Karpas-422 (cell line): ENCODE measurements at places on chromosomes 2 and 18. TPM values are rescaled to one million over a fixed set of nuclear protein-coding genes. Genes with fewer than 3 reads are reported as not detected.

DNA sequence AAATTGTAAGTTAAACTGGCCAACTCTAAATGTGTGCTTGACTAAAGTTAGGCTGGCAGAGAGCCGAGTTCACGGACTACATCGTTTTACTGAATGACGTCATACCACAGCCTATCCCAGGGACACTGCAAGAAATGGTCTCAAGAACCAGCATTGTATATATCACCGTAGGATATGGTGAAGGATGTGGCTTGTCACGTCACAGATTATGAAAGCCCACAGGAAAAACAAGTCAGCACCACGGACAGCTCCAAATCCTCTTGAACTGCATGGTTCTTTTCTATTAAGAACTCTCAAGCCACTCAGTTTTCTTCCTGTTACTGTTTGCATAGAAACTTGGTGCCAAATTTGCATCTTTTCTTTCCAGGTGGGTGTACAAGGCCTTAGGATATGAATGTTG lies 85.1 kb upstream of the ACAA2 start:
- H3K27ac ChIP-seq = no peak overlapping the region
- no peaks in the 10 kb centered on the region for H3K4me1 ChIP-seq
- no peak overlapping the region for H3K4me3 ChIP-seq
- no peaks in the 10 kb centered on the region for H3K27me3 ChIP-seq
- H3K36me3 ChIP-seq = no peaks in the 10 kb centered on the region

DNA sequence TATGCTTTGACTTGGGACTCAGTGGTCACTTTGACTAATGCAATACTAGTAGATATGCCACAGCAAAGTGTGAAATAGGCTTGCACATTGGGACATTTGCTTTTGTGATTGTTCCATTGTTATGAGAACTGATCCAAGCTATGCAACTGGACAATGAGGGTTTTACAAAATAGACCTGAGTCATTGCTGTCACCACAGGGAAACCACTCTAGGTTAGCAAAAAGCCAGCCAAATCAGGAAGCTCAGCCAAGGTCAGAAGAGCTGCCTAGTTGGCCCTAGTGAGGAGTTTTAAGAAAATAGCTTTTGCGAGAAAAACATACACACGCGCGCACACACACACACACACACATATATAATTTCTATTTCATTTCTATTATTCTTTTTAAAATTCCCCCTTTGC lies 452.4 kb upstream of the CDH7 start:
- no peak overlapping the region for H3K4me3 ChIP-seq
- H3K4me1 ChIP-seq = no peaks in the 10 kb centered on the region
- H3K36me3 ChIP-seq = no peaks in the 10 kb centered on the region
- no peaks in the 10 kb centered on the region for H3K27me3 ChIP-seq

DNA sequence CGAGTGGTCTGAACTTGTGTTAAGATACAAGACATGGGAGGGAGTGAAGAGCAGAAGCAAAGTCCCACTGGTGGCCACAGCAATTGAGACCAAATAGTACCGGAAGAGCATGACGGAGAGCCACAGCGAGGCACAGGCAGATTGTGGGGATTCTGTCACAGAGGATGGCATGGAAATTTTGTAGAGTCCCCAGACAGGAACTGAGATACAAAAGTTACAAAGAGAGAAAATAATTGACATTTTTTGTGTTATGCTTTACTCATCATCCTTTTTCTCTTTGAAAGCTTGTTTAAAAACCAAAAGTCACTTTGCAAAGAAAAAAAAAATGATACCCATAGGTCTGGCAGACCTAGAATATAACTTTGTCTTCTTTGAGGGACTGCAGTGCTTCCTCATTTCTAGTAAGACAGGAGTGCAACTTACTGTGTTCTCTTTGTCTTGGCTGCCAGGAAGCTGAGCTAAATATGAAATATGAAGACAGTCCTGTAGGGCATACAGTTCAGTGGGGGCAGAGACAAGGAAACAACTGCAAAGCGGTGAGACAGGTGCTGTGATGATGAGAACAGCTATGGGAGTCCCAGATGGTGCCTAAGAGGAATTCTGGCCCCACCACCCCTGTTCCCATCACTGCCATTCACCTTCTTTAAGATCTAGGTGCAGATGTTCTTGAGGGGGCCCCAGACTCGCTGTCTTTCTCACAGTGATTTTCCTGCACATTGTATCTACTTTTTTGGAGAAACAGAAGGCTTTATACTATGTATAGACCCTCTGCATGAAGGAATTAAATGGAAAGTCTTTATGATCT lies 5.2 kb downstream of the ARHGAP25 start:
- H3K27me3 ChIP-seq = no peaks in the 10 kb centered on the region
- peaks cover 40% of the 10 kb centered on the region for H3K36me3 ChIP-seq
- H3K27ac ChIP-seq = peak overlapping the region; percentile 96
- peak overlapping the region; percentile 83 for H3K4me3 ChIP-seq
- DNase-seq = peak; percentile 81
- peaks cover 88% of the 10 kb centered on the region for H3K4me1 ChIP-seq

GRCh38 chr2:1622521-1623200 lies 121.7 kb downstream of the PXDN start:
- DNase-seq = no peak
- no peaks in the 10 kb centered on the region for H3K36me3 ChIP-seq
- H3K27ac ChIP-seq = no peak overlapping the region
- no peaks in the 10 kb centered on the region for H3K27me3 ChIP-seq
- no peaks in the 10 kb centered on the region for H3K4me1 ChIP-seq

GRCh38 chr18:29154758-29155725 lies 978.1 kb upstream of the CDH2 start:
- no peaks in the 10 kb centered on the region for H3K4me1 ChIP-seq
- no peaks in the 10 kb centered on the region for H3K36me3 ChIP-seq
- H3K27ac ChIP-seq = no peak overlapping the region
- no peak for DNase-seq

DNA sequence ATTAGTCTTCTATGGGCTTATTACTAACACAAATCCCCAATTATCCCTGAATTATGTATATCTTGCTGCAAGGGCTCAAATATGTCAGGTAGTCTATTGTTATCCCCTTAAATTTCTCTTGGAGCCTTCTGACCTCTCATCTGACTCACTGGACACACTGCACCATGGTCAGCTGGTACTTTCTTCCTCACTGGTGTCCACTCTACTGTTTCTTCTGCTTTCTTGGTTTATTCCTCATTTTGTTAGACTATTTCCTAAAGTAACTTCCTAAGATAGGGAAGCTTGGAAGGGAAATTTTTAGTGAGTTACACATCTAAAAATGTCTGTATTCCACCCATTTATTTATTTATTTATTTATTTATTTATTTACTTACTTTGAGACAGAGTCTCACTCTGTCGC lies 26.5 kb downstream of the WDR35 start:
- no peaks in the 10 kb centered on the region for H3K27me3 ChIP-seq
- no peak for DNase-seq
- no peaks in the 10 kb centered on the region for H3K4me1 ChIP-seq
- no peak overlapping the region for H3K4me3 ChIP-seq
- H3K36me3 ChIP-seq = peaks cover 5% of the 10 kb centered on the region; the same call in 1 of the 2 replicates
- no peak overlapping the region for H3K27ac ChIP-seq

- H3K27ac ChIP-seq = no peak overlapping the region
- no peak for DNase-seq
- H3K36me3 ChIP-seq = no peaks in the 10 kb centered on the region
- no peaks in the 10 kb centered on the region for H3K27me3 ChIP-seq
- H3K4me3 ChIP-seq = no peak overlapping the region
These were observed 70.6 kb downstream of the NRP2 start for GRCh38 chr2:205752924-205753323.

DNA sequence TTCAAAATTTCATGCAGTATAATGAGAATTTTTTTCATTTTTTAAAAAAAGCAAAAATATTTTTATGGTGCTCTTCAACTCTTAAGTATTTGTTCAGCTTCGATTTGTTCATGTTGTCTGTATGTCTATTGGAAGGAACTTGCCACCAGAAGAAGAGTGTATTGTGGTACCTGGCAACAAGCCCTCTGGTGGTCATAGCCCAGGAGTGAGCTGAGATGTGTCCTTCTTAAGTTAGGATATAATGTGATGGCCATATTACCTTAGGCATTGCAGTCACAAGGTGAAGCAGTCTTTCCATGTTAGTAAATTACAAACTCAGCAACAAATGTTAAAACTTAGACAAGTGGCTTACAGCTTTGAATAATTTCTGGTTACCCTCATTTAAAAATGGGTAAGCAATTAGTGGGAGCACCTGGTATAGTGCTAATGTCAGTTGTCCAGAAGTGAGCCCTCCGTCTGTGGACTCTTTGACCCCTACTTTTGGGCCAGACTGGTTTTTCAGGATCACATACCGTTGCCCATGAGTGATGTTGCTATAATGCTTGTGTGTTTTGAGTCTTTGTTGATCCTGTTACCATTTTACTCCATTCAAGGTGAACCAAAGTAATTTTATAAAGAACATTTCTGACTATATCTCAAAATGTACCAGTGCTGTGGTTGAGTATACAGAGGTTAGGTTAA lies 57.4 kb downstream of the MYO1B start:
- peak; percentile 49 for DNase-seq
- no peaks in the 10 kb centered on the region for H3K27me3 ChIP-seq
- no peaks in the 10 kb centered on the region for H3K4me1 ChIP-seq
- H3K4me3 ChIP-seq = no peak overlapping the region
- no peak overlapping the region for H3K27ac ChIP-seq
- H3K36me3 ChIP-seq = no peaks in the 10 kb centered on the region

GRCh38 chr2:35530615-35531135 lies 824.9 kb upstream of the CRIM1 start:
- no peaks in the 10 kb centered on the region for H3K4me1 ChIP-seq
- no peaks in the 10 kb centered on the region for H3K27me3 ChIP-seq
- no peak for DNase-seq
- H3K36me3 ChIP-seq = no peaks in the 10 kb centered on the region
- no peak overlapping the region for H3K4me3 ChIP-seq

- no peak overlapping the region for H3K4me3 ChIP-seq
- no peak for DNase-seq
- no peaks in the 10 kb centered on the region for H3K4me1 ChIP-seq
- H3K36me3 ChIP-seq = no peaks in the 10 kb centered on the region
- H3K27me3 ChIP-seq = no peaks in the 10 kb centered on the region
These were observed 443.4 kb downstream of the NYAP2 start for GRCh38 chr2:225842939-225843338.

GRCh38 chr2:218782528-218782844 lies 539 bp downstream of the CYP27A1 start:
- no peaks in the 10 kb centered on the region for H3K27me3 ChIP-seq
- no peaks in the 10 kb centered on the region for H3K4me1 ChIP-seq
- H3K36me3 ChIP-seq = no peaks in the 10 kb centered on the region
- no peak overlapping the region for H3K27ac ChIP-seq
- H3K4me3 ChIP-seq = no peak overlapping the region

DNA sequence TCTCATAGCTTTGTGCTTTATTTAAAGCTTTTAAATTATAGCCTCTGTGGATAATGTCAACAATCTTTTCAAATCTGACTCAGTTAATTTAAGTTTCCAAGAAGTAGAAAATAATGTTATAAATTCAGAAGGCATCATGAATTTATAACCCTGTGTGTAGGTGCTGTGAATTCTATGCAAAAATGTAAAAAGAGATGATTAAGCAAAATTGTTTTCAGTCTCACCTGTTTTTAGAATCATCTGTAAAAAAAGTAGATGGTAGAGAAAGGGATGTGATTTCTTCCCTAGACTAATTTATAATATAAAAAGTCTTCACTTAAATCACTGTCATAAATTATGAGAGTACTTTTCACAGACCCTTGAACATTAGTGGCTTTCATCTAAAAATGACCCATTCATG lies 85.6 kb upstream of the NOSTRIN start:
- no peaks in the 10 kb centered on the region; the same call in 1 of the 2 replicates for H3K27me3 ChIP-seq
- DNase-seq = peak; percentile 28
- H3K27ac ChIP-seq = no peak overlapping the region
- no peak overlapping the region for H3K4me3 ChIP-seq
- no peaks in the 10 kb centered on the region for H3K36me3 ChIP-seq
- H3K4me1 ChIP-seq = peaks cover 4% of the 10 kb centered on the region; the same call in 1 of the 2 replicates

DNA sequence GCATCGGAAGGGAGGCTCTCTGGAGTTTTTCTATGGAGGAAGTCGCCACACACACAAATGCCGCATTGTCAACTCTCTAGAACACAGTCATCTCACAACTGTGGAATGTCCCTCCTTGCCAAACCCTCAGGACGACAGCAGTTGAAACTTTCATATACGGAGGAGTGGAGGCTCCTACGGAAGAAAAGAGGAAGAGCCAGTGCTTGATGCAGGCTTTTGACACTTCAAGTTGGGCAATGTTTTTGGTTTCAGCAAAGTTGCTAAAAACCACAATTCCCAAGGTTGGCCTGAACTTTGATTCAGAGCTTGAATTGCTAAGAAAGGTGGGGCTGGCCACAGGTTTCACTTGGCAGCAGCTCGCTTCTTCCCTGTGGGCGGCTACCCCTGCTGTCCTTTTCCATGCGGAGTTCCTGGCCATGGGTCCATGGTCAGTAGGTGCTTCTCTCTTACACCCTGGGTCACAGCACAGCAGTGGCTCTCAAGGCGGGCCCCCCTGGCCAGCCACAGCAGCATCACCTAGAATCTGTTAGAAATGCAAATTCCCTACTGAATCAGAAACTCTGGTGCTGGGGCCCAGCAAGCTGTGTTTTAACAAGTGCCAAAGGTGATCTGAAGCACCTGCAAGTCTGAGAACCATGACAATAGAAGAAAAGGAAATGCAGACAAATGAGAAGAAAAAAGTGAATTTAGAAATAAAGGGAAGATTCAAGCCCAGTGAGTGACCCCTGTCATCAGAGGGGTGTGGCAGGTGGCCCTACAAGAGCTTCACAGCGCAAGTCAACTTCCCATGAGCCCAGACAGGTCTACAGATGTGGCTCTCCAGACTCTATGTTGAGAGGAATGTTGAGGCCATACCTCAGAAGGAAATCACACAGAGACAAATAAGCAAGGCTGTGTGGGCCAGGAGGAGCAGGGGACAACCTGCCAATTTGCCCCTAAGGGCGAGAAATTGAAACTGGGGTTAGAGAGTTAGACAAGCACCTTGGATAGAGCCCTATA lies 856.4 kb downstream of the RNF144A start:
- peaks cover 11% of the 10 kb centered on the region for H3K4me1 ChIP-seq
- H3K27ac ChIP-seq = no peak overlapping the region

DNA sequence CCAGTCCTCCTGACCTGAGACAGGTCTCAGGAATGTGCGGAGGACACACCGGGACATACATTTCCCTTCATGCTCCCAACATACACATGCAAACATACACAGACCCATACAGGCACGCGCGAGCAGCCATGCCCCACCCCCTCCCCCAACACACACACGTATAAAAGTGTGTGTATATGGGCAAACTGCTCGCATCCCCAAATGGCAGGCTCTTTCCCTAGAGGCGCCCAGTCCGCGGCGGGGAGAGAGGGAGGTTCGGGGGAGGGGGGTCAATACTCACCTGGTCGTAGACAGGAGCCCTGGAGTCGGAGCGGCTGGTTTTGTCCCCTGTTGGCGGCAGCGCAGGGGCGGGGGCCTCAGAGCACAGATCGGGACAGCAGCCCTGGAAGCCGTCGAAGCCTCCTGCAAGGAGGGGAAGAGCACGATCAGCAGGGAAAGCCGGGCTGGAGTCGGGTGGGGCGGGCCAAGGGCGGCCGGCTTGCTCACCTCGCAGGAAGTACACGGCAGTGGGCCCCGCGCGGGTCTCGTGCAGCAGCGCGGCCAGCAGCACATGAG lies 682 bp downstream of the DUSP2 start:
- peak overlapping the region; percentile 96 for H3K4me3 ChIP-seq
- peak; percentile 73 for DNase-seq
- H3K36me3 ChIP-seq = peaks cover 19% of the 10 kb centered on the region

- H3K27me3 ChIP-seq = no peaks in the 10 kb centered on the region
- no peaks in the 10 kb centered on the region for H3K4me1 ChIP-seq
- H3K4me3 ChIP-seq = no peak overlapping the region
These were observed 42.9 kb upstream of the HS6ST1 start for GRCh38 chr2:128361376-128362131.

GRCh38 chr2:191385416-191386160 lies 140.4 kb downstream of the MYO1B start:
- H3K36me3 ChIP-seq = no peaks in the 10 kb centered on the region
- H3K27ac ChIP-seq = no peak overlapping the region
- H3K27me3 ChIP-seq = no peaks in the 10 kb centered on the region
- no peaks in the 10 kb centered on the region for H3K4me1 ChIP-seq

Gene MXD1
- total RNA-seq = 16.1 and 29.3 TPM in 2 replicates

Gene FKBP7
- 6.2 and 23.1 TPM in 2 replicates for total RNA-seq
